Astrocyte of the spinal cord (primary cell): ENCODE measurements at places on chromosomes 5 and 9.

- DNase-seq, result no peak
Observed at GRCh38 chr5:90571147-90571773, 12.7 kb downstream of the ADGRV1 start.

DNA sequence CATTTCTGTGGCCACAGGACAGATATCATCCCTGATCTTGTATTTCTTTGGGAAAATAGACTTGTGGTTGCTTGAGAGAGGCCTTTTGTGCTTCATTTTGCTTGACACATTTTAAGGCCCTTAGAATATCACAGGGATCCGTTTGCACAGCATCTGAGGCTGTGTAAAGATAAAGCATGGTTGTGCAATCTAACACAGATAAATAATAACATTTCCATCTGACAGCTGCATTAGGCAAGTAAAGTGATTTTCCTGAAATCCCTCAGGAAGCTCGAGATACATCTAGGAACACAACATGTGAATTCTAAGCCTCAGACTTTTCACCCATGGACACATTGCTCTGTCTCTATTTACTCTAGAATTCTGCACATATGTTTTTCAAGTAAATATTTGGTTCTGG, 212.8 kb upstream of the ADAMTSL1 start:
- DNase-seq, result no peak

DNA sequence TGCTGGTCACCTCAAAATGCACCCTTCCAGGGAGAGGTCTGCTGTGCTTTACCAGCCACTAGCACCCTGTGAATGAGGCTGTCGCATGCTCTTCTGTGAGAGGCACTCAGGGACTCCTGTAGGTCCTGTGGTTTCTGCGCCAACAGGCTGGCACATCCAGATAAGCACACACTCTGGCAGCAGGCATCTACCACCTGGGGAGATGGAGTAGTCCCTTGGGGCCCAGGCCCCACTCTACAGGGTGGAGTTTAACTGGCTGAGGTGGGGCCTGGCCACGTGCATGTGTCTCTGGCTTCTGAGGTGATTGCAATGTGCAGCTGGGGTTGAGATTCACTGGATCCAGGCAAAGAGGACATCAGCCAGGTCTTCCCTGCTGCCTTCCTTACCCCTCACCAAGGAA, 32.3 kb downstream of the TMEM174 start:
- DNase-seq, result no peak

GRCh38 chr9:131525643-131526565, 5.2 kb downstream of the UCK1 start:
- no peak for DNase-seq

DNA sequence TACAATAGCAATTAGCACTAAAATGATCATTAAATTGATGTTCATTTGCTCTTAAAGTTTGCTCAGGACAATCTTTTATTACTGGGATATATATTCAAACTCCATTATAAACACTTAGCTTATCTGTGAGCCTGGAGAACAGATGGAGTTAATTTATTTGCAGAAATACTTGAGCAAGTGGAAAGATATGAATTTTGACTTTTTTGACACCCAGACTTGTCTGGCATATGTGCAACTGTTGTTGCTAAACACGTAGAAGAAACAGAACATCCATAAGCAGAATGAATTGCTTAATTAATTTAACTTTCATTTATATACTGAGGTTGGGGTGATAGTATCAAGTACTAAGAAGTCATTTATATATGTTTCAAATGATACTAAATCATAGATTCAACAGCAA, 820.7 kb upstream of the TYRP1 start:
- no peak for DNase-seq

- no peak for DNase-seq
Observed at GRCh38 chr5:28324174-28324573, 1285.8 kb upstream of the CDH9 start.

- no peak for DNase-seq
Observed at GRCh38 chr5:172463031-172463430, 8.7 kb upstream of the SH3PXD2B start.
